ENCODE measurements at places on chromosomes 4 and X.

GRCh38 chr4:185457136-185457535, 14.4 kb downstream of the CCDC110 start:
- DNase-seq = no peak

GRCh38 chr4:163915896-163916295, 421.4 kb downstream of the TMA16 start:
- no peak for DNase-seq

DNA sequence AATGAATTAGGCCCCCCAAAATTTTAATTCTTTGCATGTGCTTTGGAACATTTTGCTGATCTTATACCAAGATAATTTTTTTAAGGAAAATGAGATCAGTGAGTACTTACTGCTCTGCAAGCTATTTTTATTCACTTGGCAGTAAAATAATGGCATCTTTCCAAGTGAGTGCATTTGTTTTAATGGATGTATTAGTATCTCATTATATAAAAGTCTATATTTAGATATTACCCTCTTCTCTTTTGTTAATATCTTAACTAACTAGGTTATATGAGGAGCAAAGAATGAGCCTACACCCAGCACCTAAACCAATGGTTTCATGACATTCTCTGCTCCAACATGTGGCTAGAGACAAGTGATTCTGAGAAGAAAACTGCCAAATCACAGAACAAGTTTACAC, 21.1 kb upstream of the ARAF start:
- no peak for DNase-seq

GRCh38 chrX:68833855-68834331, 5.1 kb downstream of the EFNB1 start:
- DNase-seq = no peak

DNA sequence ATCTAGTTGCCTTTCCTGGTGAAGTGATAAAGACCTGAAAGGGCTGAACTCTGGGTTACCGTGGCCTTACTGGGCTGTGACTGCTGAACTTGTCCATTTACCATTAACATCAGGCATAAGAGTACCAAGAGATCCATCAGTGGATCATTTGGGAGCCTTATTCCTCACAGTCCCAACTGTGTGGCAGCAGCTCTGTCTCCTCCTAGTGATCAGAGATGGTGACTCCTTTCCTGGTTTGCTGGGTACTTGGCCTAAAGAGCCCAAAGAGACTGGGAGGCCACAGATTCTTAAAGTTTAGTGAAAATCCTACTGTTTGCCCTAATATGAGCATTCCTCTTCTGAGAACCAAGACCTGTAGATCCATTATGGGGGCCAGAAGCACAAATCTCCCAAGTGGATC, 56.3 kb upstream of the ATP6AP2 start:
- no peak for DNase-seq

GRCh38 chr4:153040677-153041076, 104.6 kb downstream of the FHDC1 start:
- DNase-seq = no peak
